ENCODE measurements at places on chromosomes 11 and 22.

DNA sequence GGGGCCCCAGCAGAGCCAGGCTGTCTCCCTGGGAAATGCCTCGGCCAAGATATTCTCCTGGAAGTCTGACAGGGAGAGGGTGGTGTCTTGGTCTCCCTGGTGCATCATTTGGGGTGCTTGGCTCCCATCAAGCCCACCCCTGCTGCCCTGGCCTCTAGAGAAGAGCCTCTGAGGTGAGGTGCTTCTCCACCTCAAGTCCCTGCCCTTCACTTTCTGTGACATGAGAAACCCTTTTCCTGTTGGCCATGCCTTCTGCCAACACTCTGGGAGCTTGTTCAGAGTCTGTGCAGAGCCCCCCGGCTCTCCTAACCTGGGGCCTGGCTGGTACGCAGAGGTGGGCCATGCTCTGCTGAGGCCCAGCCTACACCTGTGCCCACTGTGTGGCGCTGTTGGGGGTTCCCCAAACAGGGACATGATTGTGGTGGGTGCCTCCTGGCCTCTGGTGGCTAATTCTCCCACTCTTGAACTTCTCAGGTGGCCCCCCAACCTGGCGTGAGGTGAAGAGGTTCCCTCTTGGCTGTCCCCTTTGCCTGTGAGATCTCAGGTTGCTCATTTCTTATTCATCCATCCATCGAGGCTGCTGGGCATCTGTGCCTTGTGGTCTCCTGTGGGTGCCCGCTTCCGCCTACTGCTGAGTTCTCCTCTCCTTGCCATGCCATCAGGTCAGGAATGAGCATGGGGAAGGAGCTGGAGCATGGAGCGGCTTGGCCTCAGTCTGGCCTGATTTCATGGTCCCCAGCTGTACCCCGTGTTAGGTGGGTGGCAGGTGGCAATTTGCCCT lies 19.2 kb upstream of the DGCR8 start:
- H3K4me1 ChIP-seq, result no peaks in the 10 kb centered on the region
- H3K4me3 ChIP-seq, result no peak overlapping the region
- H3K27ac ChIP-seq, result peak overlapping the region; percentile 13
- peak; percentile 39 for DNase-seq
- peaks cover 4% of the 10 kb centered on the region for H3K36me3 ChIP-seq

DNA sequence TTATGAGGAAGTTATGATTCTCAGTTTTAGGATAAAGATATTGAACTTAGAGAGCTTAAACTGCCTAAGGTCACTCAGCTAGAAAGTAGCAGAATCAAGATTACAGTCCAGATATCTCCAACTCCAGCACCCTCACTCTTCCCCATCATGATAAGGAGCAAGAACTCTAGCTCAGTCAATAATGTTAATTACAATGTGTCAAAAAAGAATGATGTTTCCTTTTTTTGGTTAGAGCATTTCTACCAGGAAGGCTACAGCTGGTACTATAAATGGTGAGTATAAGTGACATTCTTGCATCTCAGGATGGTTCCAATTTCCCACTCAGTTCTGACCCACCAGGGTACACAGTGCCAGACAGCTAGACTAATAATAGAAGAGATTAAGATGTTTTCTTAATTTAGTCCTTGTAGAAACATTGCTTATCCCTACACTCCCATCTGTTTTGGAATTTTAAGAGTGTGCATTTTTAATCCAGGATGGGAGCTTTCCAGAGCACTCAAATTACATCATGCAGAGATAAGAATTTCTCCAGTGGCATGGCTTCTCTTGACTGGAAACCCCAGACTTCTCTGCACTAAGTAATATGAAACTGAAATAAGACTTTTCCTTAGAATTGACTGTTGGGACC lies 21.6 kb upstream of the BBOX1 start:
- no peaks in the 10 kb centered on the region for H3K36me3 ChIP-seq
- no peak overlapping the region for H3K4me3 ChIP-seq
- DNase-seq, result no peak

GRCh38 chr22:37896181-37896592 lies 9.9 kb upstream of the MICALL1 start:
- H3K4me1 ChIP-seq, result peaks cover 26% of the 10 kb centered on the region
- no peaks in the 10 kb centered on the region for H3K27me3 ChIP-seq
- no peak overlapping the region for H3K4me3 ChIP-seq
- peaks cover 9% of the 10 kb centered on the region for H3K36me3 ChIP-seq
- DNase-seq, result peak; percentile 65

DNA sequence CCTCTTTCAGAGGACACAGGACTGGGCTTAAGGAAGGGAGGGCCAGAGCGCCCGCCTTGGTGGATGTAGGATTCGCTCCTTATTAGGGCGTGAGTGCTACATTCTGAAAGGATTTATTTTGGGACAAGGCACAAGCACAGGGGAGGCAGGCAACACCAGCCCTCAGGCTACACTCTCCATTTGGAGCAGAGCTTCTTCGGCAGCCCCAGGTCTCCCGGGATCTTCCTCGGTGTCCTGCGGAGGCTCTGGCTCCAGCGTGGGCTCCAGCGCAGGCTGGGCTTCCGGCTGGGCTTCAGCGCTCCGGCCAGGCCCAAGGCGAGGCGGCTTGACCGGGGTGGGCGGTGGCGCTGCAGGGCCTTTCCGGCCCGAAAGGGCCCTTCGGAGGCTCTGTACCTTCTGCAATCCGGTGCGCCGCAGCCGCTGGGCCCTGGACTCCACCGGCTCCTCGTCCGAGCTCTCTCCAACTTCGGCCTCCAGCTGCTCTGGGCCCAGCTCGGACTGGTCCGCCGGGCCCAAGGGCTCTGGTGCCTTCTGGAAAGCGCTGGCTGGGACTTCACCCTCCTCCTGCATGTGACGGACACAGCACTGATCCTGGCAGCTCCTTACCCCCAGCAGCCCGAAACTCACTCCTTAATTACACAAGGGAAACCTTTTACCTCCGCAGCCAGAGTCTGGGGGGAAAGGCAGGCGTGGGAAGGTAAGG lies 1.1 kb downstream of the CAVIN3 start:
- no peak for DNase-seq
- peak overlapping the region; percentile 69 for H3K4me3 ChIP-seq
- peaks cover 43% of the 10 kb centered on the region for H3K27me3 ChIP-seq

DNA sequence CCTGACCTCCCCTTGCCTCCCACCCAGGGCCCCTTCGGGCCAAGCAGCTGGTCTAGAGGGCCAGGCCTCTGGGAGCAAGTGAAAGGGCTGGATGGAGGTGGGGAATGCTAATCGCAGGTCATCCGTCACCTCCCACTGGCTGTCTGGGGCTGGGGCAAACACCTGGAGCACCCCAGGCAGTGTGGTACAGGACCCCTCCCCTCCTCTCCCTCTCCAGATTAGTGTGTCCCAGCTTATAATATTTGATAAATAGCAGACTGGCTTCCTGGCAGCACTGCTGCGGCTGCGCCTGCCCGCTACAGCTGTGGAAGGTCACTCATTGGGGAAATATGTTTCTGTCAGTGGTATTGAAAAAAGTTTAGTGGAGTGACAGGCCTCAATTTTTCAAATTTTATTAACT lies 90.7 kb upstream of the PHOX2A start:
- peaks cover 4% of the 10 kb centered on the region for H3K36me3 ChIP-seq
- no peaks in the 10 kb centered on the region for H3K27me3 ChIP-seq
- no peak overlapping the region for H3K4me3 ChIP-seq
- H3K27ac ChIP-seq, result no peak overlapping the region

- peak overlapping the region; percentile 80 for H3K27ac ChIP-seq
- no peak overlapping the region for H3K4me3 ChIP-seq
- H3K36me3 ChIP-seq, result peaks cover 71% of the 10 kb centered on the region
- DNase-seq, result no peak
- H3K4me1 ChIP-seq, result peaks cover 37% of the 10 kb centered on the region
- no peaks in the 10 kb centered on the region for H3K27me3 ChIP-seq
Observed at GRCh38 chr22:38737302-38738060, 18.3 kb downstream of the SUN2 start.

GRCh38 chr11:47411884-47412746 lies 3.7 kb downstream of the SLC39A13 start:
- peak; percentile 80 for DNase-seq
- H3K36me3 ChIP-seq, result peaks cover 11% of the 10 kb centered on the region
- no peak overlapping the region for H3K4me3 ChIP-seq

GRCh38 chr11:44950031-44950624 lies 555 bp downstream of the TP53I11 start:
- H3K27me3 ChIP-seq, result no peaks in the 10 kb centered on the region
- peak; percentile 54 for DNase-seq
- no peaks in the 10 kb centered on the region for H3K36me3 ChIP-seq
- no peak overlapping the region for H3K27ac ChIP-seq

- no peaks in the 10 kb centered on the region for H3K36me3 ChIP-seq
- H3K4me3 ChIP-seq, result no peak overlapping the region
- no peak for DNase-seq
- peaks cover 4% of the 10 kb centered on the region for H3K27me3 ChIP-seq
- H3K4me1 ChIP-seq, result no peaks in the 10 kb centered on the region
Observed at GRCh38 chr11:1043563-1044096, 7.1 kb upstream of the MUC6 start.

DNA sequence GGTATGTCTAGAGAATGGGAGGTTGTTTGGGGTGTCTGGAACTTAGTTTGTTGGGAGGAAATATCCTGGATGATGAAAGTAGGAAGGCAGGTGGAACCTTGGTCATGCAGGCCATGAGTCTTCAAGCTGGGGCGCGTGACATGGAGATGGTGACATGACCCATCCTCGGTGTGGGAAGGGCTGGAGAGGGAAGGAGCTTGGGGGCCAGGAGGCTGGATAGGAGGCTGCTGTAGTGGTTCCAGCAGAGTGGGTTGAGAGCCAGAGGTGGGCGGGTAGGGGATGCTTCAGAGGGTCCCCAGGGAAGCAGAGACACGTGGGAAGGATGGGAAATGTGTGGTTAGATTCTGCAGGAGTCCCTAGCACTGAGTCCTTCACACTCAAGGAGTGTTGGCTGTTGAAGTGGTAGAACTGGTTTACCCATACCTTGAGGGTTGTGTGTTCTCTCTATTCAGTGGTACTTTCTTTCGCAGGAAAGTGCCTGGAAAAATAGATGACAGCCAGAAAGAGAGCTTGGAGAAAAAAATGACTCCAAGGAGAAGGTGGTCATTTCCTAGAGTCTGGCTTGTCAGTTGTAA lies 56.8 kb downstream of the LDLRAD3 start:
- no peak overlapping the region for H3K27ac ChIP-seq
- no peaks in the 10 kb centered on the region for H3K36me3 ChIP-seq
- peaks cover 10% of the 10 kb centered on the region for H3K27me3 ChIP-seq

DNA sequence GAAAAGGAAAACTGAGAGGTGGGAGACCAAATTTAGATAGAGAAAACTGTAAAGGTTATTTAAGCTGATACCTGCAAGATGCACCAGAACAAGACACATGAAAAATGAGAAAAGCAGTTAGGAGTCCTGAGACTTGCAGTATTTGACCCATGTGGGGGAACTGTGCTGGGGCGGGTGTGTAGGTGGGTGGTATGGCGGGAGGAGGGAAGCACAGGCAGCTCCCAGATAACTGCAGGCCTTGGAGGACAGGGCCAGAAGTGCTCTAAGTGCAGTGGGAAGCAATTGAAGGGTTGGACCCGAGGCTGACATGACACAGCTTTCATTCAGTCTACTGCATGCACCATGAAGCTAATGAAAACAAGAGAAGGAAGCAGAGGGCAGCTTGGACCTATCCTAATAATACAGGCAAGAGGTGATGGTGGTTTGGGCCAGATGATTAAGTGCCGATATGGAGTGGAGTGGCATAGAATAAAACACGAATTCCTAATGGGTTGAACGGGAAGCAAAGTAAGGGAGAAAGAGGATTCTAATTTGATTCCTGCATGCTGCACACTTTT lies 48.0 kb upstream of the ANO3 start:
- peaks cover 11% of the 10 kb centered on the region for H3K27me3 ChIP-seq
- no peak for DNase-seq
- H3K4me3 ChIP-seq, result no peak overlapping the region

GRCh38 chr11:34909955-34910354 lies 6.2 kb downstream of the APIP start:
- no peak overlapping the region for H3K4me3 ChIP-seq
- H3K4me1 ChIP-seq, result peaks cover 15% of the 10 kb centered on the region
- H3K36me3 ChIP-seq, result peaks cover 22% of the 10 kb centered on the region

- peak; percentile 81 for DNase-seq
- H3K27me3 ChIP-seq, result no peaks in the 10 kb centered on the region
- peaks cover 33% of the 10 kb centered on the region for H3K4me1 ChIP-seq
Observed at GRCh38 chr22:20130731-20131596, 640 bp upstream of the ZDHHC8 start.

- H3K27ac ChIP-seq, result no peak overlapping the region
- peaks cover 16% of the 10 kb centered on the region for H3K36me3 ChIP-seq
- no peak overlapping the region for H3K4me3 ChIP-seq
- no peak for DNase-seq
- no peaks in the 10 kb centered on the region for H3K27me3 ChIP-seq
Observed at GRCh38 chr11:48168815-48169214, 47.8 kb upstream of the OR4B1 start.

DNA sequence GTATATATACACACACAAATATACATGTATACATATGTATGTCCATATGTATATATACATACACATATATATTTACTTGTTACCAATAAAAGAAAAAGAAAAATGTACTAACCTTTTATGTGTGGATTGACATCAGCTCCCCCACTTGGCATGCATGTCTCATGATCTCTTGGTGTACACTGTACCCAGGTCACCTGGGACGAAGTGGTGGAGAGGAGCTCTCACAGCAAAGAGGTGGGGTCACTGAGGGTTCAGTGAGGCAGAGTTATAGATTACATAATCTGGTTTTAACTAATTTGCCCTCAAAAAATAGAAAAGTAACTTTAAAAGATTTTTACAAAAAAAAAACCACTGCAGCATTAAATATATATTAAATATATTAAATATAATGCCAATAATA lies 15.5 kb upstream of the USP47 start:
- H3K4me1 ChIP-seq, result no peaks in the 10 kb centered on the region
- no peaks in the 10 kb centered on the region for H3K36me3 ChIP-seq
- no peaks in the 10 kb centered on the region for H3K27me3 ChIP-seq
- H3K4me3 ChIP-seq, result no peak overlapping the region
- no peak overlapping the region for H3K27ac ChIP-seq

DNA sequence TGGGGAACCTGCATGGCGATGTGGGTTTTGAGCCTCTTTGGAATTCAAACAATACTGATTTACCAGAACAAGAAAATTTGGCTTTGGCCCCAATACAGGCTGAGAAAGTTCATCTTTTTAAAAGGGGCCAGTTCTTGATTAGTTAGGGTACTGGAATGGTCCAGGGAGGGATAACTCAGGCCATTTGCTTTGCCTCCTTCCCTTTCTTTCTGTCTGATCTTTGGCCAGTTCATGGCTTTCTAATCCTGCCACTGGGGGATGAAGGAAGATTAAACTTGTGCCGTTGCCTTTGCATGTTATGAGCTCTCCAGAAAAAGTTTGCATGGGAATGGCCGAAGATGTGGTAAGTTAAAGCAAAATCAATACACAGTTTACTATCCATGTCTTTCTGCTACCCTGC lies 78.4 kb downstream of the ADAMTS15 start:
- no peak overlapping the region for H3K4me3 ChIP-seq
- H3K4me1 ChIP-seq, result no peaks in the 10 kb centered on the region
- no peak overlapping the region for H3K27ac ChIP-seq
- H3K27me3 ChIP-seq, result no peaks in the 10 kb centered on the region
- no peak for DNase-seq

DNA sequence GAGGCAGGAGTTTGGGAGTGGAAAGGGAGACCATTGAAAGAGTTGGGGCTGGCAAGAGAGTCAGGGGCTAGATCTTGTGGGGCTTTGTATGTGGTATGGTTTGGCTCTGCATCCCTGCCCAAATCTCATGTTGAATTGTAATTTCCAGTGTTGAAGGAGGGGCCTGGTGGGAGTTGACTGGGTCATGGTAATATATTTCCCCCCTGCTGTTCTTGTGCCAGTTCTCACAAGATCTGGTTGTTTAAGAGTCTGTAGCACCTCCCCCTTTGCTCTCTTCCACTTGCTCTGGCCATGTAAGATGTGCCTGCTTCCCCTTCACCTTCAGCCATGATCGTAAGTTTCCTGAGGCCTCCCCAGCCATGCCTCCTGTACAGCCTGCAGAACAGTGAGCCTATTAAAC lies 10.1 kb upstream of the RAB3IL1 start:
- no peak overlapping the region for H3K4me3 ChIP-seq
- no peaks in the 10 kb centered on the region for H3K4me1 ChIP-seq
- H3K27me3 ChIP-seq, result no peaks in the 10 kb centered on the region

Data from activated CD4-positive, alpha-beta T cell treated with anti-CD3 and anti-CD28 coated beads for 36 hours (primary cell).